ENCODE measurements at places on chromosomes 12 and 14.
A peak's percentile ranks its signal among the peaks of the same experiment; 100 is the strongest.

- no peak for DNase-seq
These were observed 728.7 kb upstream of the TMEM132C start for GRCh38 chr12:127538316-127538715.

GRCh38 chr14:91009501-91010152, 50.8 kb downstream of the RPS6KA5 start:
- no peak for DNase-seq

- no peak for DNase-seq
These were observed 15.5 kb downstream of the GPR68 start for GRCh38 chr14:91229005-91229382.

DNA sequence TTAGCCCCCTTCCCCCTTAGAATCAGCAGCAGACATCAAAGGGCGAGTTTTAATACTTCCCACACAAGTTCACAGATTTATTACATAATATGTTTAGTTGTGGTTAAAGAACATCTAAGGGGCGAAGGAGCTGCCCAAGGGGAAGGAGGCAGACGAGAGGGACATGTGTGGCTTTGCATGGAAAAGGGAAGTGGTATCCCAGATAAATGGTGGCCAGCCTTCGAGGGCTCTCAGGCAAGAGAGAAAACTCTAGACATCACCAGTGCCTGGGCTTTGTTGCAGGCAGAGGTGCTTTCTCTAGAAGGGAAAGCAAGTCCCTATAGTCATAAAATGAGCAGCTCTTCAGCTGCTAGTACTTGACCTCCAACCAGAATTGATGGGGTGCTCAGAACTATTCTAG, 121.2 kb downstream of the CACNA1C start:
- no peak for DNase-seq

- no peak for DNase-seq
These were observed 209.5 kb upstream of the DIO3 start for GRCh38 chr14:101351769-101352168.

DNA sequence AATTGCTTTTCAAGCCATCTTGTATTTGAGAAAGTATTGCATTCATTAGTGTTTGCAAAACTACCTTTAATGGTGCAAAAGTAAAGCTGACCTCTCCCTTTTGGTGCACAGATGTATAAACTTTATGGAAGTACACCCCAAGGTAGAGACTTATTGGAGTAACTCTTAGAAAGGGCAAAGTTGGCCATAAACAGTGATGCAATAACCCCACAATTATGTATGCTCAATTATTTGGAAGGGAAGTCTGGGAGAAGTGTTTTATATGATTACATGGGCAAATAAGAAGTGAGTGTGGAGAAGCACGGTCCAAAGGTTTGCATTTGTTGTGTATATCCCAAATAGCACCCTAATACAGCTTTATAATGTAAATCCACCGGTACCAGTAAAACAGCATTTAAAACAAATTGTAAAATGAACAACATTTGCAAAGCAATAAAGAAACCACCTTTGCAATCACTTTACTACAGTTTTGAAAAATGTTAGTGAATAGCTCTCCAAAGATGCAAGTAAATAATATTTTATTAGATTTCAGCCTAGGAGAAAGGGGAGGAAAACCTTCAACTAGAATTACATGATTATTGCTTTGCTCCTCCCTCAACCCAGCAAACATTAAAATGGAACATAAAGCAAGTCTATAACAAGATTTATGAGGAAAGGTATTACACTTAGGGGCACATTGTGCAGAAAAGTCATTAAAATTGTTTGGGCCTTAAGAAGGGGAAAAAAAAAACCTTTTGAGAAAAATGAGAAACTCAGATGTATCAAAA, 70.5 kb downstream of the HMGA2 start:
- no peak for DNase-seq

DNA sequence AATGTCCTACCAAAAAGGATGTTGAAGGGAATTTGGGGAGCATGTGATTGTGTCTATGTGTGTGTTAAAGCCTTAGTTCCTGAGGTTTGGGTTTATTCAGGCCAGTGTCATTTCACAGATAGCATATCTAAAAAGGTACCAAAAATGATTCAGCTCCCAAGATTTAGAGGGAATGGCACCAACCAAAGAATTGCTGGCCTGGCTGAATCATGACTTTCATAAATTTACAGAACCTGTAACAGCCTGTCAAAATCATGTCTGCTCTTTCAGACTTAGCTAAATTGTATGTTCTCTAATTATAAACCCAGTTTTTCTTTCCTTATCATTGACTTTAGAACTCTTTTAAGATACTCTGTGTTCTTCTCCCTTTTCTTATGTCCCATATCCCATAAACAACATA, 231.5 kb downstream of the NUBPL start:
- DNase-seq: no peak

GRCh38 chr14:49050822-49051221, 535.4 kb downstream of the RPS29 start:
- no peak for DNase-seq

GRCh38 chr12:130138478-130138877, 23.8 kb upstream of the FZD10 start:
- DNase-seq: no peak

- DNase-seq: no peak
These were observed 518.4 kb downstream of the MED13L start for GRCh38 chr12:115758877-115759620.

DNA sequence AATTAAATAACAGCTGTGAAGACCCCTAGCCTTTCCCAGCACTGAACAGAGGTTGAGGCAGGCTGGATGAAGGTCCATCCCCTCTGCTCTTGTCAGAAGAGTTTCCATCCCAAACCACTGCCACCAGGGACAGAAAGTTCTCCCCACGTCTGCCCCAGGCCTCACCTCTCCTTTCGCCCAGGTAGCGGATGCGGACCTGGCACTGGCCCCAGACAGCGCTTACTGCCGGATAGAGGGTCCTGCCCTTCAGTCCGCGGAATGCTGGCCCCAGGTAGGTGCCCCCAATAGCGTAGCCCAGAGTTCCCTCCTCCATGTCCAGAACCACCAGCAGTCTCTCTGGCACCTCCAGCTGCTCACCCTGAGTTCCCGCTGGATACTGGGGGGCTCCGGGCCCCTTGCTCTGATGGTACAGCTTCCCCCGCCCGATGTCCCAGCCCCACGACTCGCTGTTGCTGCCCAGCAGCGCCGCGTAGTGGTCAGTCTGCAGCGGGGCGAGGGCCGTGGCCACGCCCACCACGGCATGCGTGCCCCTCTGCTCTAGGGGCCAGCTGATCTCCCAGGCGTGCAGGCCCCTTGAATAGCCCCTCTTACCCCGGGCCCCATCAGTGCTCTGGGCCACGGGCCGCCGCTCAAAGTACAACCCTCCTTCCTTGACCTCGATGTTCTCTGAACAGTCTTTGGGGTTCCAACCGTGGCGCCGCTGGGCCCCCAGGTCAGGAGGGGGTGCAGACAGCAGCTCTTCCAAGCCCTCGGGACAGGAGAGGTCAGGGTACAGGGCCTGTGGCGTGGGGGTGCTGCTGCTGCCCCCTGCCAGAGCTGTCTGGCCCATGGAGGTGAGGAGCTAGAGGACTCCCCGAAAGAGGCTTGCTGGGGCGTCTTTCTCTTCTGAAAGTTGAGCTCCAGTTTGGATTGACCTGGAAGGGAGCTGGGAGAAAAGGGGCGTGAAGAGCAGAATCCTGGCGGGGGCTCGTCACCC, 742 bp downstream of the SPSB2 start:
- DNase-seq: peak; percentile 82

DNA sequence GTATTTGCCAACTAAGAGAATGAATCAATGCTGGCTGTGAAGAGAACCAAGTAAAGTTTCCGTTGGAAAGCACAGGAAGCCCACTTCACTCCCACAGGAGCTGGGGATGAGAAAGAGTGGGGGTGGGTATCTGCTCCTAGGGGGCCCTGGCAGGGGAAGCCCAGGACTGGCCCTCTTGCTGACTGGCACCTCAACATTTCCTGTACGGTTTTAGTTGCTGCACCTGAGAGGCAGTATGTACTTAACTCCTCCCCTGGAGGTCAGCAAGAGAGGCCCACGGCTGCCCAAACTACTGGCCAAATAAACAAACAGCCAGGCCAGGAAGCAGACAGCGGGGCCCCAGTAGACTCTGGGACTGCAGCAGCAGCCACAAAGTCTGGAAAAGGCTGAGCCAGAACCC, 33.8 kb upstream of the VWF start:
- DNase-seq: no peak

DNA sequence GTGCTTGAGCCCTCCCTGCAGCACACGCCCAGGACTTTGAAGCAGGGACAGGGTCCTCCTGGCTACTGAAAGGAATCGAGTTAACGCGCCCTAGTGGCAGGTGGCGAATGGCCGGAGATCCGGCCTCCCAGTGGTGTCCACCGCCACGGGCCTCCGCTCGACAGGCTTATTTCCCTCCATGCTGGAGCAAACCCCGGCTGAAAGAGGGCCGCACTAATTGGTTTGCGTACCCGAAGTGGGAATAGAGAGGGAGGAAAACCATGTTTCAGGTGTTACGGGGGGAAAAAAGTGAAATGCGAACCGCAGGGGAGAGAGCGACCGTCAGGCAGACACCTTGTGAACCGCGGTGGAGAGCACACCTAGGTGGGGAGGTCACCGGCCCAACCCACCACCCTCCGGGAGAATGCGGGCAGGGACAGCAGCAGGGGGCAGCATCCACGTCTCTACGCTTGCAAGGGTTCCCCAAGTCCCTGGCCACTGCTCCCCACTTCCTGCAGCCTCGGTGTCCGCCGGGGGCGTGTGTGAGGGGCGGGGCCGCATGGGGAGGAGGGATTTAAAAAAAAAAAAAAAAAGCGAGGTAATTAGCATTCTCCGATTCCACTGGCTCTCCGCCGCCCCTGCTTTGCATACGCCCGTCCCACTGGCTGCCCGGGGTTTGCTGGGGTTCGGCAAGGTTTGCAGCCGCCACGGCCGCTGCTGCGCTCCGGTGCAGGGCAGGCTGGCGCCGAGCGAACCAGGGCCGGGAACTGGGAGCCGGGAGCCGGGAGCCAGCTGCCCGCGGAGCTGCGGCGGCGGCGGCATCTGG, 224.6 kb upstream of the CRY1 start:
- peak; percentile 71 for DNase-seq

- DNase-seq: no peak
These were observed 131.1 kb downstream of the CCER1 start for GRCh38 chr12:90823859-90824258.

DNA sequence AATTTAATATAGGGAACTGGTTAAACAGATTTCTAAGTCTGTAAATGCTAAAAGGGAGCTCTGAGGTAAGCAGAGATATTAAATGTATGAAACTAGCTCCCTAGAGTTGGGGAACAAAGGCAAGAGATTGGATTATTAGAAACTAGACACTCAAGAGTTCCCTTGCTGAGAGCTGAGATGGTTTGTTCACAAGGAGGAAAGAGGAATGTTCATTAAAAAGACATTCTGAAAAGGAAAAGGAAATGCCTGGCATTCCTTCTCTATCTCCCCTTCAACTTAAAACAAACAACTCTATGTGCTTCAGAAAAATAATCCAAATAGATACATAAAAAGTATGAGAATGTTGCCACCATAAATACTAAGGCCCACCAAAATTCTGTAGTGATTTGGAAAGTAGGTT, 73.7 kb downstream of the GALNT4 start:
- no peak for DNase-seq
